ENCODE measurements at places on chromosomes 13 and 19. TPM values are rescaled to one million over a fixed set of nuclear protein-coding genes. Genes with fewer than 3 reads are reported as not detected.
A peak's percentile ranks its signal among the peaks of the same experiment; 100 is the strongest.

DNA sequence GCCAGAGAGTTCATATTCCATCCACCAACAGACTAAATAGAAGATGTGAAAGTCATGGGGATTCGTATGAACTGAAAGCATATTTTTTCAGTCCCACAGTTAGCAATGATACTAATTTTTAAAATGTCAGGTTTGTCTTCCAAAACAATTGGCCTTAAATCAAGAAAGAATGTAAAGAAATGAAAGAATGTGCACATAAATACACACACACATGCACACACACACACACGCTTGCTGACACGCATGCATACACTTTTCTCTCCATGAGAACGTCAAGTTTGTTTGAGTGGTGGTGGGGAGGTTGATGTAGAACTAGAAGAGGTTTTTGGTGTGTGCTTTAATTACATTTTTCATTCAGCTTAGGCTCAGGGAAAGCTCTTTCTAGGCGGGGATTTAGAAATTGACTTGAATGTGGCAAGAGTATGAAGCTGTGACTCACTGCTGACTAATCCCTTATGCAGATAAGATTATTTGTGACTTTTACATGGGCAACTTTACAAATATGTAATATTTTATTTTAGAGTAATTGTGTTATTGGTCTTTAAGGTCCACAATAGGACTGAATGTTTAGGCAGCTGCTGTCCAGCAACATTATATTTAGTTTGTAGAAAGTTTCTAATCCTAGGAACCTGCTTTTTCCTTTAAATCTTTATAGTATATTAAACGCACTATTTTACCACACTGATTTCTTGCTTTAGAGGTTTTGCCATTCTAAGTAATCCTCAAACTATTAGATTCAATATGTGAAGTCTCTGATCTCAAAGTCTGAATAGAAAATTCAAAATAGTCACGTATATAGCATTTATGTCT is 18.8 kb downstream of the FLT1 start:
- peaks cover 3% of the 10 kb centered on the region for H3K36me3 ChIP-seq
- no peak overlapping the region for H3K27ac ChIP-seq
- peaks cover 15% of the 10 kb centered on the region for H3K4me1 ChIP-seq
- no peak overlapping the region for H3K4me3 ChIP-seq
- H3K27me3 ChIP-seq, result no peaks in the 10 kb centered on the region

- peak; percentile 94 for DNase-seq
- peaks cover 11% of the 10 kb centered on the region for H3K36me3 ChIP-seq
- H3K27me3 ChIP-seq, result peaks cover 59% of the 10 kb centered on the region
- H3K27ac ChIP-seq, result peak overlapping the region; percentile 62
- peaks cover 40% of the 10 kb centered on the region for H3K4me1 ChIP-seq
Observed at GRCh38 chr13:48562296-48563066, 29.6 kb upstream of the RCBTB2 start.

- H3K36me3 ChIP-seq, result no peaks in the 10 kb centered on the region
- H3K4me1 ChIP-seq, result peaks cover 2% of the 10 kb centered on the region
- H3K4me3 ChIP-seq, result no peak overlapping the region
- H3K27me3 ChIP-seq, result no peaks in the 10 kb centered on the region
Observed at GRCh38 chr13:100564444-100565223, 24.0 kb downstream of the GGACT start.

The FGF22 gene
- total RNA-seq, result not detected

DNA sequence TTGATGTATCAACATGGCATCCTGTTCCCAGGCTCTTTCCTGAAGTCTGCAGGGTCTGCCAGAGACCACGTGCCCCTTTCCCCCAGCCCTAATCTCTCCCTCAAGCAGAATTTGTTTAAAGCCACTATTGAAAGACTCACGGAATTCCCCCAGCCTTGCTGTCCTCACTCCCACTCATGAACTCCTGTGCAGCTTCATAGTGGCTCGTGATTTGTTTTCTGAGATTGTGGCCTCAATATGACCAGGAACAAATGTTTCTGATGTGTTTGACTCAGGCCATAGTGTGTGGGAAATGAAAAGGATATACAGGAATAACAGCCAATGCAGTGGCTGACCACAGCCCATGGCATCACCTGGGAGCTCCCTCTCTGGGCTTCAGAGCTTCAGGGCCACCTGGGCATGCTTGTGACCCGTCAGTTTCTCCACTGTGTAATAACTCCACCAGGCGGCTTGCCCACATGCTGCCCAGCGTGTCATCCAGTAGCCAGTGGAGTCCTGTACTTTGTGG is 8.1 kb upstream of the SERPINE3 start:
- peak overlapping the region; percentile 7 for H3K4me3 ChIP-seq
- H3K4me1 ChIP-seq, result peaks cover 18% of the 10 kb centered on the region
- no peaks in the 10 kb centered on the region for H3K27me3 ChIP-seq
- H3K27ac ChIP-seq, result peak overlapping the region; percentile 40
- DNase-seq, result no peak

The SGTA gene
- 76.9 TPM for total RNA-seq

The RNF225 gene
- total RNA-seq, result 1.1 TPM

The CD22 gene
- total RNA-seq, result 3.4 TPM

DNA sequence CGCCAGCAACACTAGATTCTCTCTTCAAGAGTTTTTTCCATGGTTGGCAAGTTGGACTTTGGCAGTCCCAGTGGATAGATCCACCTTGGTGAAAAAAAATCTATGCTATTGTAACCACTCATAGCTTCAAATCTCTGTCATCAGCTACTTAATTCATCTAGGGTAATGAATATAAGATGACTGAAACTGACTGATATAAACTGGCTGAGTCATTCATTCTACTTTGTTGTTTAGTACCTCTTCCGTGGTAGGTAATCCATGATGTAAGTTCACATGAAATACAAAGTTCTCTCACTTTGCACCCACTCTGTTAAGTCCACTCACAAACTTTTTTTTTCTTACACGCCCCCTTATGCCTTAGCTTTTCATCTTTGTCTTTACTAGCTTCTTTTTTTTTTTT is 1381.5 kb downstream of the SLITRK5 start:
- no peak overlapping the region for H3K4me3 ChIP-seq
- H3K4me1 ChIP-seq, result no peaks in the 10 kb centered on the region
- no peak overlapping the region for H3K27ac ChIP-seq
- no peaks in the 10 kb centered on the region for H3K36me3 ChIP-seq
- no peaks in the 10 kb centered on the region for H3K27me3 ChIP-seq

The ZNF850 gene
- 3.2 TPM for total RNA-seq

The PCP2 gene
- total RNA-seq, result 1.5 TPM

GRCh38 chr19:39137131-39137530 is 11.5 kb downstream of the PAK4 start:
- H3K4me3 ChIP-seq, result no peak overlapping the region
- DNase-seq, result no peak
- no peaks in the 10 kb centered on the region for H3K27me3 ChIP-seq
- peaks cover 11% of the 10 kb centered on the region for H3K4me1 ChIP-seq

- no peak overlapping the region for H3K27ac ChIP-seq
- H3K27me3 ChIP-seq, result peaks cover 48% of the 10 kb centered on the region
- no peaks in the 10 kb centered on the region for H3K36me3 ChIP-seq
Observed at GRCh38 chr19:45215391-45216191, 29.6 kb downstream of the EXOC3L2 start.

- no peaks in the 10 kb centered on the region for H3K27me3 ChIP-seq
- peaks cover 25% of the 10 kb centered on the region for H3K36me3 ChIP-seq
- no peak overlapping the region for H3K27ac ChIP-seq
Observed at GRCh38 chr19:38158730-38159129, 65.3 kb downstream of the DPF1 start.

DNA sequence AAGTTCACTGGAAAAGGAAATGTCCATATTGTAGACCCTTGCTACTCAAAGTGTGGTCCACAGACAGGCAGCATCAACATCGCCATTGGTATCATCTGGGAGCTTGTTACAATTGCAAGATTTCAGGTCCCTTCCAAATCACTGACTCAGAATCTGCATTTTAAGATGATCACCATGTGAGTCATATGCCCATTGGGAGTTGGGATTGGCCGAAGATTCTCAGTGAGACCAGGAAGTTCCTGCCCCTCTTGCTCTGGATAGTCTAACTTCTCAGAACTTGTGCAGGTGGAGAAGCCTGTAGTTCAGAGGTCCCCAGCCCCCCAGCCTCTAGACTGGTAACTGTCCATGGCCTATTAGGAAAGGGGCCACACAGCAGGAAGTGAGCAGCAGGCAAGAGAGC is 48.9 kb upstream of the URAD start:
- no peaks in the 10 kb centered on the region for H3K36me3 ChIP-seq
- H3K4me3 ChIP-seq, result no peak overlapping the region
- H3K27ac ChIP-seq, result no peak overlapping the region

- DNase-seq, result no peak
- H3K27me3 ChIP-seq, result peaks cover 12% of the 10 kb centered on the region
- H3K27ac ChIP-seq, result no peak overlapping the region
Observed at GRCh38 chr19:30361721-30362120, 10.5 kb upstream of the ZNF536 start.

GRCh38 chr13:45361596-45362206 is 20.7 kb upstream of the TPT1 start:
- peak overlapping the region; percentile 4 for H3K4me3 ChIP-seq
- peaks cover 59% of the 10 kb centered on the region for H3K36me3 ChIP-seq

The ZNF433 gene
- 0.21 TPM for total RNA-seq

The ZIM2 gene
- total RNA-seq, result not detected

The SPACA4 gene
- total RNA-seq, result not detected

The ISOC2 gene
- 34.2 TPM for total RNA-seq

DNA sequence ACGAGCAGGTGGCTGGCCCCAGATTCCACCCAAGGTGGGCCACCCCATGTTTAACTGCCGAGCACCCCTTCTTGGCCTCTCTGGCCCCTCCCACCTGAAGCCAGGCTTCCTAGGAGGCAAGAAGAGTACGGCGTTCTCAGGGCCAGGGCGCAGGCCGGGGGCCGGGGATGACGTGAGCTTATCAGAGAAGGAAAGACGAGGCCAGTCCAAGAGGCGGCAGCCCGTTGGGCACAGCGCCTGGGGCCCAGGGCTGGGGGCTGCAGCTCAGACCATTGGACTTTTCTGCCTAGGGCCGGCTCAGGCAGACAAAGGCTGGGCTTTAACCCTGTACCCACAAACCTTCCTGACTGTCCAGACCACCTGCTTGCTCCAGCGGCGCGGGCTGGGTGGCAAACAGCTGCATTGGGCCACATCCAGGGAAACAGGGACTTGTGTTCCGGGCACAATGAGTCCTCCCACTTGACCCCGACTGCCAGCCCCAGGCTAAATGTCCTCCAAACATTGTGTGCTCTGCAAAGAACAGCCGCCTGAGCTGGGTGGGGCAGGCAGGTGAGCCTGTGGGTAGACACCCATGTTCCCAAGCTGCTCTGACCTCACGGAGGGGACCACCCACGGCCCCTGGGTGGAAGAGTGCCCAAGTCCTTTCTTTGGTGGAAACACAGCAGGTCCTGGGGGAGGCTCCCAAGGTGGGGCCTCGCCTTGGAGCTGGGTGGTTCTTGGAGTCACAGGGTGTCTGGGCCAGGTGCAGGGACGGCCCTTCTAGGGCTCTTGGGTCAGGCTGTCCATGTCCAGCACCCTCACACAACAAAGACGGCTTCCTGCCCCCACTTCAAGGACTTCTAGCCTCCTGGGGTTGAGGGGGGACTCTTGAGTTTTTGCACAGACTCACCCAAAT is 21.9 kb downstream of the COMP start:
- H3K36me3 ChIP-seq, result no peaks in the 10 kb centered on the region
- no peaks in the 10 kb centered on the region for H3K4me1 ChIP-seq
- no peak overlapping the region for H3K4me3 ChIP-seq
- no peak for DNase-seq
- no peaks in the 10 kb centered on the region for H3K27me3 ChIP-seq

- H3K4me1 ChIP-seq, result no peaks in the 10 kb centered on the region
- H3K27me3 ChIP-seq, result no peaks in the 10 kb centered on the region
- peaks cover 18% of the 10 kb centered on the region for H3K36me3 ChIP-seq
- DNase-seq, result no peak
- H3K27ac ChIP-seq, result no peak within 1 kb of the TSS
Observed at GRCh38 chr19:9178901-9179300, at the start of gene OR7D2. Gene OR7D2, plus strand, starts transcription at chr19:9178979. Its CDS starts 6,803 bp downstream, at chr19:9185782.

GRCh38 chr19:5694167-5694955 is 4.3 kb downstream of the RPL36 start:
- H3K4me3 ChIP-seq, result no peak overlapping the region
- H3K27ac ChIP-seq, result peak overlapping the region; percentile 62
- peaks cover 16% of the 10 kb centered on the region for H3K4me1 ChIP-seq
- H3K36me3 ChIP-seq, result peaks cover 58% of the 10 kb centered on the region

GRCh38 chr19:13931391-13932148 is 6.6 kb downstream of the PODNL1 start:
- no peak overlapping the region for H3K4me3 ChIP-seq
- peaks cover 3% of the 10 kb centered on the region for H3K4me1 ChIP-seq
- peaks cover 5% of the 10 kb centered on the region for H3K27me3 ChIP-seq
- H3K36me3 ChIP-seq, result peaks cover 14% of the 10 kb centered on the region

DNA sequence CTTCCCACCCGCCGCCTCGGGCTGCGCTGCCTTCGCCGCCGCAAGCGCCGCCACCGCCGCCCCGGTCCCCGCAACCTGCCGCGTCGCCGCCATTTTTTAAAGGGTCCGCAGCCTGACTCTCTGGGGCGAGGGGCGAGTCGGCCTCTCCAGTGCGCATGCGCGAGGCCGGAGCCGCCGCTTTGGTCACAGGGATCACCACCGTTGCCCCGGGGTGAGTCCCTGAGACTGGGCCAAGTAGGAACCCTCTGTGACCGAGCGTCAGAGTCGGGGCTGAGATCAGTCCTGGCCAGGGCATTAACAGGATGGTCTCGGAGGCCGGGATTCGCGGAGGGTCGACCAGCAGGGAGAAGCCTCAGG is 42.6 kb downstream of the ZNF146 start:
- peaks cover 3% of the 10 kb centered on the region for H3K36me3 ChIP-seq
- peak overlapping the region; percentile 23 for H3K4me3 ChIP-seq
- H3K27me3 ChIP-seq, result no peaks in the 10 kb centered on the region
- DNase-seq, result no peak
- no peak overlapping the region for H3K27ac ChIP-seq

- DNase-seq, result no peak
- no peak overlapping the region for H3K27ac ChIP-seq
- H3K4me1 ChIP-seq, result no peaks in the 10 kb centered on the region
- peaks cover 28% of the 10 kb centered on the region for H3K27me3 ChIP-seq
Observed at GRCh38 chr13:43769529-43769928, 17.2 kb downstream of the ENOX1 start.

- H3K27ac ChIP-seq, result no peak overlapping the region
- no peak overlapping the region for H3K4me3 ChIP-seq
- DNase-seq, result no peak
- no peaks in the 10 kb centered on the region for H3K4me1 ChIP-seq
- peaks cover 25% of the 10 kb centered on the region for H3K27me3 ChIP-seq
Observed at GRCh38 chr19:40521276-40521675, 54.5 kb downstream of the SPTBN4 start.

The KRTDAP gene
- total RNA-seq, result not detected

Data from activated CD4-positive, alpha-beta T cell treated with anti-CD3 and anti-CD28 coated beads, Interleukin-2, amount 10 ng/mL, durations not matched to agents 24 days and 14 days (primary cell).